ENCODE measurements at places on chromosomes 1 and 21.

- no peak for DNase-seq
These were observed 44.5 kb downstream of the RPS6KA1 start for GRCh38 chr1:26574018-26574417.

DNA sequence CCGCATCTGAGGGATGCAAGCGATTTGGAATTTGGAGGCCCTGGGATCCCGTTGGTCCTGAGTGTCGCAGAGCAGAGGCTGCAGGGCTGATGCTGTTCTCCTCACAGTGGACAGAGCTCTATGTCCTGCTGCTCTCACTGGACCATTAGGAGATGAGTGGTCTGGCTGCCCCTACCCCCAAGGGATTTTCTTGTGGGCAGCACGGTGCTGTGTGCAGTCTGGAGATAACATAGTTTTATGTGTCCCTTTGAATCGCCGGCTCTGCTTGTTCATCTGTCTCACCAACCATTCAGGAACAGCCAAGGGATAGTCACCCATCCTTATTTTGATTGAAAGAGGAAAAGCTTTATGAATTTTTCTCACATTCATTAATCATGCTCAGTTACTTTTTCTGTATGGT, 49.9 kb downstream of the CHRM3 start:
- DNase-seq = no peak

DNA sequence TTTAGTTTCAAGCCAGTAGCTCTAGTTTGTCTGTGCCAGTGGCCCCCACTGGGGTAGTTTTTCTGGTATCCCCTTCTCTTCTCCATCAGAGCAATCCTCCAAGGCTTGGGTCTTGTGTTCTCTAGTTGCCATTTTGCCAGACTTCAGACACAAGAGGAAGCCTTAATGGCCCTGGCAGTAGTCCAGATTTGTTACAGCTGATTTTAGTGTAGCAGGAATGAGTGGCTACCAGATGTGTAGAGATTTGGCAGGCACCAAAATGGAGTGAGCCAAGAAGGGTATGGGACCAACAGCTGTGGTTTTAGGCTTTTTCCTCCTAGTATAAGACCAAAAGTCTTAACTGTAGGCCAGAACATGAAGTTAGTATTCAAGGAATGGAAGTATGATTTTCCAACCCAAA, 56.8 kb downstream of the ACP6 start:
- no peak for DNase-seq

DNA sequence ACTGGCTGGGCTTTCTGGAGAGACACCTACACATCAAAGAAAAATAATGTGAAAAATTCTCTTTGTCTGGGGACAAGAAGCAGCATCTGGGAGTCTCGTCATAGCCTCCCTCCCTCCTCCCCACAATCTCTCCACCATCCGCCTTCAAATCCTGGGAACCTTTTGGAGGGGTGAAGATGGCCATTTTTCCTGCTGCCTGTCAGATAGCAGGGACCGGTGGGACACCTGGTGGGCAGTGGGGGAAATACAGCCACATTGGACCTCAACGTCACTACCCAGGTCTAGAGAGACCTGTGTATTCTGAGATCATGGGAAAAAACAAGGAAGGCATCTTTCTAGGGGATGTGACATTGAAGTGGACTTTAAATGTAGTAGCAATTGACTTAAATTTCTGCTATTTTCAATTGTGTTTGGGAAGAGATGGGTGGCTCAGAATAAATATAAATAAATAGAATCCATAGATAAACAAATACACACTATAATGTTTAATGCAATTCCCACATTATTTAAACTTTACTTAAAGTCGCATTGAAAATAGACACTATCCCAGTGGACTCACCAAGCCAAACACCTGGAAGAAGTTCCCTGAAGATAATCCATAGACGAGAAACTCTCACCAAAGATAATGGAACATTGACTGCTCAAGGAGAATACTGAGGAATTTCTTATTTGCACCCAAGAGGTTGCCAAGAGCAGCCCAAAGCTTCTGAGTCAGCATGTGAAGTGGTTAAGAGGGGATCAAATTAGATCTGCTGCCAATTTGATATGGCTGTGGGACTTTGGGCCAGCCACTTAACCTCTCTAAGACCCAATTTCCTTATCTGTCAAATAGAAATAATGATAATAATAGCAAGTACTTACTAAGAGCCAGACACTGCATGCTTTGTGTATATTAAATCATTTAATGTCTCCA, 147.6 kb upstream of the CAMK1G start:
- DNase-seq = peak; percentile 39

- DNase-seq = no peak
These were observed 10.7 kb downstream of the LRRC47 start for GRCh38 chr1:3785456-3786157.

GRCh38 chr1:182397653-182398393, 2.6 kb downstream of the TEDDM1 start:
- no peak for DNase-seq

- DNase-seq = no peak
These were observed 597.2 kb upstream of the ZP4 start for GRCh38 chr1:238487931-238488330.

DNA sequence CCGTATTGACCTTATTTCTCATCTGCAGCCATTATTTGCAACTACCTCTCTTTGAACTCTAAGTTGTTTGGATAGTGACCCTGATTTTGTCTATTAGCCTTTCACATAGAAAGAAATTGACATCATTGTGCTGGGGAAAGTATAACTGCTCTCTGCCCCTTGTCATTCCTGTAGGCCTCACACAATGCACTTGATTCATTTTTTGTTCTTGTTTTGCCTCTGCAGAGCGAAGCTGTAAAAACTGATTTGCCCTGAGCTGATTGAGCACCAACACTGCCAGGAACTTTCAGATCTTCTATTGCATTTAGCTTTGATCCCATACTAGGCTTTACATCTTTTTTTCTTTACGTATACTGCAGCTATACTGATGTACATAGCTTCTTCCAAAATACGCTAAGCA, 167.2 kb upstream of the PTBP2 start:
- DNase-seq = no peak

GRCh38 chr1:100629391-100629790, 90.2 kb upstream of the VCAM1 start:
- DNase-seq = no peak

- no peak for DNase-seq
These were observed 48.4 kb upstream of the PTPRC start for GRCh38 chr1:198590454-198590853.

DNA sequence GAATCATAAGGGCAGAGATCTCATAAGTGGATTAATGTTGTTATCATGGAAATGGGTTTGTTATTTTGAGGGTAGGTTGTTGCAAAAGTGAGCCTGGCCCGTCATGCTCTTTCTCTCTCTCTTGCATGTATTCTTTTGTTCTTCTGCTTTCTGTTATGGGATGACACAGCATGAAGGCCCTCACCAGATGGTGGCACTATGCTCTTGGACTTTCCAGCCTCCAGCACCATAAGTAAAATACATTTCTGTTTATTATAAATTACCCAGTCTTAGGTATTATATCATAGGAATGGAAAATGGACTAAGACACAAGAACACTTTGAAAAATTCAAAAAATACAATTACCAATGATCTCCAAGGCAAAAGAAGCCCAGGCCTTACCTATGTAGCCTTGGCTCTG, 676.1 kb downstream of the PTPRU start:
- no peak for DNase-seq

DNA sequence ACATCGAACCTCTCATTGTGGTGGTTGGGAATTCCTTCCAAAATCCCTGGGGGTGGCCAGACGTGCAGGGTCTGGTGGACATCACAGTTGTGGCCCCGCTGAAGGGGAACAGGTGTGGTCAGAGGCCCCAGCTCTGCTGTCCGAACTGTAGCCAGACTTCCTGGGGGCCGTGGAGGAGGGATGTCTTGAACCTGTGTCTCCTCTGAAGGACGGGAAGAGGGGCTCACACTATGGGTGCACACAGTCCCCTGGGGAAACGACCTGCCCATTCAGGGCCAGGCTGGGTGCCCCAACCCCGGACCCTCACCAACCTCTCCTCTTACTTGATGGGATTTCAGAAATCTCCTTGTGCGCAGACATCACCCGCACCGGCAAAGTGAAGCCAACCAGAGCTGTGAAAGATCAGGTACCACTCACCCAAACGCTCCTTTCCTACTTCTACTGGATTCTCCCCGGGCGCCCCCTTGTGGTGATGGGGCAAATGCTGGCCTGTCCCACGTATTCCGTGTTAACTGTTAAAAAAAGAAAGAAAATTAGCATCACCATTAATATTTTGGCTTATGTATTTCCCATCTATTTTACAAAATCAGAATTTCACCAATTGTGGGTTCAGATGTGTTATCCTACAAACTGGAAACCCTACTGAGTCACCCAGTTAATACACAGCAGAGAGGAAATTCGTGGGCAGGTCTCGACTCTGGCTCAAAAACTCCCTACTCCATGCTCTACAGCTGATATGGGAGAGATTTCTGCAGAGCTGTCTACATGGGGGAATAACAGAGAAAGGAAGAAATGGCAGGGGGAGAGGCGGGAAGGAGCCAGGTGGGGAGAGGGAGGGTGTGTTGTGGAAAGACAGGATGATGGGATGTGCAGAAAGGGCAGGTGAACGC, 28.1 kb downstream of the PADI4 start:
- peak; percentile 59 for DNase-seq

DNA sequence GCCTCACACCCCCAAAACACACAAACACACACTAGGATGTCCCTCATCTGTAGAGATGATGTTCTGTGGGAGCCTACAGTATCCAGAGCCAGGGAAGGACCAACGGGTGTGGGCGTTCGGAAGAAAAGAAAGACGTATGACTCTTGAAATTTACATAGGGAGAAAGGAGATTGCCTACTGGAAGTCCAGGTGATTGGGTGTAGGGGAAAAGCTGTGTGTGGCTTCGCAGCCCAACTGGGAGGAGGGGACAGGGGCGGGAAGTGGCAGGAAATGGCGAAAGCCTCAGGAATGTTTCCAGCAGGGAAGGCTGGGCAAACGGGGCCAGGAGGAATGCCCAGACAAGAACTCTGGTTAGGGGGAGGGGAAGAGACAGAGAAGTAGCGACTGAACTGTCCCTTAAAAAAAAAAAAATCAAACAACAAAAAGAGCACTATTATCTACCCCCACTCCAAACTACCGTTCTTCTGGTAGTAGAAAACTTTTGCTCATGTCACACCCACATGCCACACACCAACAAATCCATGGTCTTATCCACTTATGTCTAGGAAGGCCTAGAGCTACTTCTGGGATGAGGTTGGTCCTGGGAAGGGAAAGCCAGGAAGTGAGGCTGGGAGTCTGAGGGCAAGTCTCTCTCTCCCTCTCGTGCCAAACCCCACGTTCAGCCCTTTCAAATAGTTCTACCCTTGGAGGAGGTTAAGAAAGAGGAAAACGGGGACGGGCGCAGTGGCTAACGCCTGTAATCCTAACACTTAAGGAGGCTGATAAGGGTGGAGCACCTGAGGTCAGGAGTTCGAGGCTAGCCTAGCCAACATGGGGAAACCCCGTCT, 1.8 kb upstream of the CKS1B start:
- peak; percentile 65 for DNase-seq
